NCI-H774 (cell line): ENCODE measurements at places on chromosomes 13 and 19.

DNA sequence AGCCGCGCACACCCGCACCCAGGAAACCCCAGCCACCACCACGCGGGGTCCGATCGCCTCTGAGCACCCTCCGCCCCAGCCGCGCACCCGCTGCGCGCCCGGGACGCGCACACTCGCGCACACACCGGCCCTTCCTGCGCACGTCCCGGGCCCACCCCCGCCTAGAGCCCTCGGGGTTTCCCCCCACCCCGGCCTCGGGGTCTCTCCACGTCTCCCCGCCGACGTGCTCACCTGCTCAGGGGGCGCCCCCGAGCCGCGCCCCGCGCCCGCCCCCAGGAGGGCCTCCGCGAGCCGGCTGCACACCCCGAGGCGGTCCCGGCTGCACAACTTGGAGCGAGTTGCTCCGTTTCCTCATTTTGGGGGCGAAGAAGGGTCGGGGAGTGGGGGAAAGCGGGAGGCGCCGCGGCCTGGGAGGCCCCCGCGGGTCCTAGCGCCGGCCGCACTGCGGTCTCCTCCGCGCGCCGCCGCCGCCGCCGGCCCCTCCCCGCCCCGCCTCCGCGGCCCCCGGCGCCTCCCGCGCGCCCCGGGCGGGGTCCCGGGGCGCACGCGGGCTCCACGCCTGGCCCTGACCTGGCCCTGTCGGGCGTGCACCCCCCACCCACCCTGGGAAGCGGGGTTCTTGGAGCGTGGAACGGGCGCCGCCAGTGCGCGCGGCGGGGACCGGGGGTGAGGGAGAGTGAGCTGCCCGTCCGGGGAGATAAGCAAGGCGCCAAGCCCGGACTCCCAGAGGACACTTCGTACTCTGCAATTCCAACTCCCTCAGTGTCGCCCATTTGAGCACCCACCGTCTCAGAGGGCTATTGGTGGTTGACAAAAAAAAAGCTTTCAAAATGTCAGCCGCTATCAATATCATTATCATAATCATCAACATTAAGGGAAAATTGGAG lies at the start of gene MATK:
Gene MATK (minus strand): TSS at position 444 of the 887 bp plus-strand sequence. CDS start 1,246 bp downstream, outside the sequence.
- DNase-seq, result no peak

- DNase-seq, result no peak
These were observed 61.3 kb downstream of the NUFIP1 start for GRCh38 chr13:44927968-44928367.

- no peak for DNase-seq
These were observed 17.3 kb downstream of the DOT1L start for GRCh38 chr19:2180881-2181632.

DNA sequence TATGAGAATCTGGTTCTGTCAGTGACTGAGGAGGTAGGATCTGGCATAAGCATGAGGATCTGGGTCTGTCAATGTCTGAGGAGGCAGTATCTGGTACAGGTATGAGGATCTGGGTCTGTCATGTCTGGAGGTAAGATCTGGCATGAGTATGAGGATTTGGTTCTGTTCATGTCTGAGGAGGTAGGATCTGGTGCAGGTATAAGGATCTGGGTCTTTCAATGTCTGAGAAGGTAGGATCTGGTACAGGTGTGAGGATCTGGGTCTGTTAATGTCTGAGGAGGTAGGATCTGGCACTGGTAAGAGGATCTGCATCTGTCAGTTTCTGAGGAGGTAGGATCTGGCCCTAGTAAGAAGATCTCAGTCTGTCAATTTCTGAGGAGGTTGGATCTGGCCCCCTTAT lies 12.4 kb upstream of the PDCD2L start:
- DNase-seq, result no peak

DNA sequence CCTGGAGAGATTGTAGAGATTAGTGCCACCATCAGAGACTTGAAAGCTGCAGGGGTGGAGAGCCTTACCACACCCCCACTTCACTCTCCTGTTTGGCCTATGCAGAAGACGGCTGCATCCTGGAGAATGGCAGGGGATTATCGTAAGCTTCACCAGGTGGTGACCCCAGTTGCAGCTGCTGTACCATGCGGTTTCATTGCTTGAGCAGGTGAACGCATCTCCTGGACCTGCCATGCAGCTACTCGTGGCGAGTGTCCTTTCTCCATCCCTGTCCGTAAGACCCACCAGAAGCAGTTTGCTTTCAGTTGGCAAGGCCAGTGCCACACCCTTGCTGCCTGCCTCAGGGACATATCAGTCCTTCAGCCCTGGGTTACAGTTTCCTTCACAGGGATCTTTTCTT lies 21.2 kb downstream of the PPP5C start:
- no peak for DNase-seq

- no peak for DNase-seq
These were observed 6.3 kb downstream of the IFI30 start for GRCh38 chr19:18179957-18180356.

DNA sequence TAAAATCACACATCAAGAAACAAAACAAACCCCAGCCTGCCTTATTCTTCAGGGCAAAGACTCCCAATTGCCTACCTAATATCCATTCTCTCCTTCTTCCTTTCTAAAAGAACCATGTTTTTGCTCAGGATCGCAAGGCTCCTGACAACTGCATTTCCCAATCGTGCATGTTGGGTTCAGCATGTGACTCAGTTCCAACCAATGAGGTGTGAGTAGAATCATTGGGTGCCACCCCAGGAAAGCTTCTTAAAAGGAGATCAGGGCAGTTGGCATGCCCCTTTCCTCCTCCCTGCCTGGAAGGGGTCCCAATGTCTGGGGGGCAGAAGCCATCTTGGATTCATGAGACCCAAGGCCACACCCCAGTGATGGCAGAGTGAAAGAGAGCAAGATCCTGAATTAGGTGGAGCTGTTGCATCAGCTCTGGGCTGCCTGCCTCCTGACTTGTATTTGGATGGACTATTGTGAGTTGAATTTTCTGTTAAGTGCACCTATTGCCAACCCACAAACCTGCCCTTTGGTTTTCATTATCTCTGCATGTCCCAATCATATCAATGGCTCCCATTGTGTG lies 26.0 kb upstream of the UBAC2 start:
- no peak for DNase-seq

DNA sequence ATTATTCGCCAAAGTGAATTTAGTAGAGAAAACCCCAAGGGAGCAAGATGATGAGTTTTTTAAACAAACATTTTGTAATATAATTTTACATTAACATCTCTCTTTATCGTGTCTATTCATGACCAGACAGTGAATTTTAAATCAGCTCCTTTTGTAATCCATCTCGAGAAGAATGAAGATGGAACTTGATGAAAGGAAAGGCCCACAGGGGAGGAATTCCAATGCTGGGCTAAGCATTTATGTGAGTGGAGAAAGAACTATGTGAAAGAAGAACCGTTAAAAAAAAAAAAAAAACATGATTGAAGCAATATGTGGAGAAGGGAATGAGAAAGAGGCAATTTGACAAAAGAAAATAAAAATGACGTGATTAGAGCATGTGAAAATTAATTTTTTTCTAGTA lies 170.6 kb downstream of the KCTD12 start:
- DNase-seq, result no peak

DNA sequence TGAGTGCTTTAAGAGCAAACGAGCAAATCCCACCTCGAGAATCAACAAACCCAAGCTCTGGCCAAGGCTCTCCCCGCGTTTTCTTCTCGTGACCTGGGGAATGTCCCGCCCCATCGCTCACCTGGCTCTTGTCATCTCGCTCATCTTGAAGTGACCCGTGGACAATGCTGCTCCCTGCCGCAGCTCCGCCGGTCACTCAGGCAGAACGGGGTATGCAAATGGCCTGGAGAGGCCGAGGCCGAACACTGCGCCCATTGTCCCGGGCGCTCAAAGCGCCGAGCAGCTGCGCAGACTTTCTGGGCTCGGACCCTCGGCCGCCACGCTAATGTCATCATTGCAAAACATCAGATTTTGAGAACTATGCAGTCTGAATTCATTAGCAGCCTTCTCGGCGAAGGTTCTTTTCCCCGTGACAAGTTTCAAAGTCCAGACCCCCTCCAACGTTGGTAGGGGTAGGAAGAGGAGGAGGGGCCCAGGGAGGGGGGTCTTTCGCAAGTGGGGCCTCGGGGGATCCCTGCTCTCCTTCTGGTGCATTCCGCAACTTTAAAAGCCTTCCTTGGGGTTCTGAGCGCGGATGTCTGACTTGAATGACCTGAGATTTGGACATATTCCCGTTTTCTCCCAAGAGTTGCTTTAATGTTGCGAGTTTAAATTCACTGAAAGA lies 39.7 kb downstream of the SOX1 start:
- DNase-seq, result no peak

DNA sequence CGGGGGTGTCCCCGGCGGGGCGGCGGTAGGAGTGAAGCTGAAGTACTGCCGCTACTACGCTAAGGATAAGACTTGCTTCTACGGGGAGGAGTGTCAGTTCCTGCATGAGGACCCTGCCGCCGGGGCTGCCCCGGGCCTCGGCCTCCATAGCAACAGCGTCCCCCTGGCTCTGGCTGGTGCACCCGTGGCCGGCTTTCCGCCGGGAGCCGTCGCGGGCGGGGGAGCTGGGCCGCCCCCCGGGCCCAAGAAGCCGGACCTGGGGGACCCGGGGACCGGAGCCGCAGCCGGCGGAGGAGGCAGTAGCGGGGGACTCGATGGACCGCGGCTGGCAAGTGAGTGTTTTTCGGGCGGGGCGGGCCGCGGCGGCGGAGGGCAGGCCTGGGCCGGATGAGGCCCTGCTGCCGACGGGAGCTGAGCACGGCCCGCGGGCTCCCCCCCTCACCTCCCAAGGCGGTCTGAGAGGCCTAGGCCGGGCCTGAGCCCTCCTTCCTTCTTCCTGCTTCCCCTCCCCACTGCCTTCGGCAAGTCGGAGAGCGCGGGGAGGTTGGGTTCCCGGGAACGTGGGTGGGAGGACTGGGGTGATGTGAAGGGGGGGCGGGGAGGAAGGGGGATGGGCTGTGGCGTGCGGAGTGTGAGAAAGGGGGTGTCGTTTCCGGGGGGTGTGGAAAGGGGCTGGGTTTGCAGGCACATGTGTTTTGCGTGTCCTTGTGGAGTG lies 568 bp downstream of the PAN3 start:
- DNase-seq, result no peak

DNA sequence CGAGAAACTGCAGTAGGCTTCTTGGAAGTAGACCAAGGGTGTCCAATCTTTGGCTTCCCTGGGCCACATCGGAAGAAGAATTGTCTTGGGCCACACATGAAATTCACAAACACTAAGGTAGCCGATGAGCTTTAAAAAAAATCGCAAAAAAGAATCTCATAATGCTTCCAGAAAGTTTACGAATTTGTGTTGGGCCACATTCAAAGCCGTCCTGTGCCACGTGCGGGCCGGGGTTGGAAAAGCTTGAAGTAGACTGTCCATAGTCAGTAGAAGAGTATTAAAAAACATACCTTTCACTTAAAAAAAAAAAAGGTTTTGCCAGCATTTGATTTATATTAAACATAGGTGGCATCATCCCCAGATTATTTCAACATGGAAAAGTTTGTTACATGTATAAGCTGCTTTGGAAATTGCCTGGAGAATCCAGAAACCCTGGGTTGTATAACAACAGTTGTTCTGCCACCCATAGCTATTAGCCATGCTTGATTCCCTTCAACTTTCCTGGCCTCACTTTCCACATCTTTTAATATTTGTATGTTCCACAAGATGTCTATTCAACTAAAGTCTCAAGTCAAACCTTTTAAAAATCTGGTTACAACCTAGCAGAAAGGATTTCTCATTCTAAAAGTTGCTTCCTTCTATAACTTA lies 1.0 kb downstream of the IFT88 start:
- DNase-seq, result no peak

DNA sequence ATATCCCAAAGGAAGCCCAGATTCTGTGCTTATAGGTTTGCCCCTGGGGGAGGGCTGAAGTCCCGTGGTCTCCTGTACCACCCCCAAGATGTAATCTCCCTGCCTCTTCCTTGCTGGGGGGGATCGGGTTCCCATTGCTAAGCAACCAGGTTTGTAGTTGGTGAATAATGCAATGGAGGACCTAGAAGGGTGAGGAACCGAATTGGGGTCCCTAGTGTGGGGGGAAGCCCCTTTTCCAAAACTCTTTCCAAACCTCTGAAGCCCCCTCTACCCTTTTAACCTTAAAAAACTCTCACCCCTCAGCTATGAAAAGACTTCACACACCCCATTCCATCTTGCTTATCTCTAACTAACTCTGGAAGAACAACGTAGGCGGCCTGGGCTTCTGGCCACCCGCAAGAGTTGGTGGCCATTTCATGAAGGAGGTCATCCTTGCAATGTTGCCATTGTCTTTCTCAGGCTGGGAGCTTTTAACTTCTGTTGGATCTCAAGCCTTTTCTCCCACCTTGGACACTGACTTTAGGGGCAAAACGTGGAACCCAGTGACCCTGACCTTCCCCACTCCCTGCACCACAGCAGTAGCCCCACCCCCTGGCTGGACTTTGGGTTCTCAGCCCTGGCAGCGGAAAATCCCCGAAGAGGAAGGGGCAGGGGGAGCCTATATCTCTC lies 661 bp downstream of the PALM3 start:
- DNase-seq, result no peak

DNA sequence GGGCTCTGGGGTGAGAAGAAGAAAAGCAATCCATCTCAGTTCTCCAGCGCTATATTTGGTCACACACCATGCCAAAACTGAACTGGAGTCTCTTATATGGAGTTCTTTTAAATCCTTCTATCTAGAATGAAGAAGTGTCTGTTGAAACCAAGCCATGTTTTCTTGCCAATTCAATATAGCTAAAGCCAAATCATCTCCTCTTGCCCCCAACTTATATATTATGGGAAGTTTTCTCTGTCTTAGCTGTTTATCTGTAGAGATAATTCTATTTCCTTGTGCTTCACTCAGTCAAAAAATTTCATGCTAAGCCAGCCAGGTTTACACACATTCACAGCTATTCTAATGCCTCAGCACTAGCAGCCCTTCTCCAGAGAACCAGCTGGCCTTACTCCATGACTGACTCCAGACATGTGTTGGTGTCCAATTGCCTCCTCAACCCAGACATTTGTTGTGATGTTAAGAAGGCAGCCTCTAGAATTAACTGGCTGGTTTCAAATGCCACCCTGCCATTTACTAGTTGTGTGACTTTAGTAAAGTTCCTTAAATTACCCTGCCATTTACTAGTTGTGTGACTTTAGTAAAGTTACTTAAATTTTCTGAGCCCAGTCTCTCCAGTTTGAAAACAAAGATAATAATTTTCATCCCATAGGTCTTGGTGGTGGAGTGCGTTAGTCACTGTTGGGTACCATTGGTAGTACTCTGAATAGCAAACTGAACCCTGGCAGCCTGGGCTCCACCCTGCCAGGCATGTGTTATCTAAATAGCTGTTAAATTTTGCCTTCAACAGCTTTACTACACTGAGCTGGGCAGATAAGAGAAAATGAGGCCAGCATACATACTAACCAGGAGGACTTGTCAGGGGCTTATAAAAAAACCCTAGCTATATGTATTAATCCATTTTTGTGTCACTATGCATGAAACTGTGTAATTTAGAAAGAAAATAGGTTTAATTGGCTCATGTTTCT lies 525.1 kb downstream of the LMO7 start:
- no peak for DNase-seq

GRCh38 chr13:100767192-100767591 lies 92.6 kb upstream of the TMTC4 start:
- no peak for DNase-seq

- no peak for DNase-seq
These were observed 1893.9 kb downstream of the PCDH9 start for GRCh38 chr13:65336087-65336749.

- no peak for DNase-seq
These were observed 5.9 kb downstream of the TTYH1 start for GRCh38 chr19:54421169-54421516.
